ENCODE measurements at places on chromosomes 4 and X. TPM values are rescaled to one million over a fixed set of nuclear protein-coding genes. Genes with fewer than 3 reads are reported as not detected.

DNA sequence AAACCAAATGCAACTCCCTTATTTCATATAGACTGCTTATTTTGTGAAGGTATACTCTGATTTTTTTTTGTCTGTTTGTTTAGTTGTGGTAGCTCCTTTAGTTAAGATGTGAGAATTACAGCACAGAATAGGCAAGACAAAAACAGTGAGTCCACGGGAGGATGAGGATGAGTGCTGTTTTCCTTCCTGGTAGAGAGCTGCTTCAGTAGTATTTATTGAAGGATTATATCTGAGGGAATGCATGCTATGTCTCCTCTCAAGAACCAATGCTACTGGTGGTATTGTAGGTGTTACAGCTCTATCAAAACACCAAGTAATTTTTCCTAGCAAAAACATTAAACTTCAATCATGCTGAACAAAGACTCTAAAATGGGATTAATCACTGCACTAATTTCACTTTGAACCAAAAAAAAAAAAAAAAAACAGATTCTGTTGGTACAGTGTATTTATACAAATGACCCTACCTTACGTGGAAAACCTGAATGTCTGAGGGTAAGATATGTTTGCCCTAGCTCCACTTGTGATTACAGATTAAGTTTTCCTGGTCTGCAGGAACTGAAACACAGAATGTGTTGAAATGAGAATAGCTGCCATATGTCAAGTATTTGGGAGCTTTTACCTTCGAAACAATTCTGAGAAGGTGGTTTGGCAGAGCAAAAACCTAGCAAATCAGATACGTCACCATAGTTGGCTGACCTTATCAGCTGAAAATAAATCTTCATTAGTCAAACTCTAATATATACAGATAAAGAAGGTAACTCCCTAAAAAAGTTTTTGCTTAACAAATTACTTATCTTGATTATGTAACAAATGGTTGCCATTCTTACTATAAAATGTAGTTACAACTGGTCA lies 40.3 kb downstream of the PPP3CA start:
- DNase-seq, result no peak

DNA sequence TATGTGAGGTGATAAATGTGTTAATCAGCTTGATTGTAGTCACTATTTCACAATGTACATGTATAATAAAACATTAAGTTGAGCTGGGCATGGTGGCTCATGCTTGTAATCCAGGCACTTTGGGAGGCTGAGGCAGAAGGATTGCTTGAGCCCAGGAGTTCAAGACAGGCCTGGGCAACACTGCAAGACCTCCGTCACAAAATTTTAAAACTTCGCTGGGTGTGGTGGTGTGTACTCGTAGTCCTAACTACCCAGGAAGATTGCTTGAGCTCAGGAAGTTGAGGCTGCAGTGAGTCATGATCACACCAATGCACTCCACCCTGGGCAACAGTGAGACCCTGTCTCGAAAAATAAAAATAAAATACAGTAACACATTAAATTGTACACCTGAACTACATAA lies 20.1 kb downstream of the LYAR start:
- DNase-seq, result peak; percentile 93

- DNase-seq, result peak; percentile 64
These were observed 64.0 kb upstream of the VCX2 start for GRCh38 chrX:8235026-8235425.

DNA sequence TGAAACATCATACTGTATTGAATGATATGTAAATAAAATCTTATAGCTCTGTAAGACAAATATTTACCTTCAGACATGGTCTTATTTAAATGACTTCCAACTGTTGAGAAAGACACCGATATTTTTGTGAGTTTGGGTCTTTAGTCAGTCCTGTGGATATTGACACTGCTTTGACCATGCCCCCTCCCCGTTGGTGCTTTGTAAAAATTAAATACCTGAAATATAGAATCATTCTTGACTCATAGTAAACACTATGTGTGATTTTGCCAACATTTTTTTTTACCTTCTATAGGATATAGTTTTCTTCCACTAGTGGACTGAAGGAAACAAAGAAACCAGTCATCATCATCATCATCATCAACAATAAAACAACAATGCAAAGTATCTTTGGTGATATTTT lies 114.3 kb upstream of the HS3ST1 start:
- peak; percentile 74 for DNase-seq

DNA sequence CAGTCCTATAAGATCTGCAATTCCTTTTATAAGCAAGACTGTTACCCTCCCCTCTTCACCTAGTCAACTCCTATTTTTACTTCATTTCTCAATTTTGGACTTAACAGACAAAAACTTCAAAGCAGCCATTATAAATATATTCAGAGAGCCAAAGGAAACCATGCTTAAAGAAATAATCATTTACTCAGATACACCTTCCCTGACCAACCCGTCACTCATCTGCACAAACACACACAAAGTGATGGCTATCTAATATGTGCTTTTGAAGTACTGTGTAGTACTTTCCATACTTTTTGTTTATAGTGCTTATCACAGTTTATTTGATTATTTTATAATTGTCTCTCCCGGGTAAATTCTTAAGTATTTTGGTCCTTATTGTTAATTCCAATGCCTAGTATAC lies 117.2 kb downstream of the TBC1D19 start:
- DNase-seq, result no peak

DNA sequence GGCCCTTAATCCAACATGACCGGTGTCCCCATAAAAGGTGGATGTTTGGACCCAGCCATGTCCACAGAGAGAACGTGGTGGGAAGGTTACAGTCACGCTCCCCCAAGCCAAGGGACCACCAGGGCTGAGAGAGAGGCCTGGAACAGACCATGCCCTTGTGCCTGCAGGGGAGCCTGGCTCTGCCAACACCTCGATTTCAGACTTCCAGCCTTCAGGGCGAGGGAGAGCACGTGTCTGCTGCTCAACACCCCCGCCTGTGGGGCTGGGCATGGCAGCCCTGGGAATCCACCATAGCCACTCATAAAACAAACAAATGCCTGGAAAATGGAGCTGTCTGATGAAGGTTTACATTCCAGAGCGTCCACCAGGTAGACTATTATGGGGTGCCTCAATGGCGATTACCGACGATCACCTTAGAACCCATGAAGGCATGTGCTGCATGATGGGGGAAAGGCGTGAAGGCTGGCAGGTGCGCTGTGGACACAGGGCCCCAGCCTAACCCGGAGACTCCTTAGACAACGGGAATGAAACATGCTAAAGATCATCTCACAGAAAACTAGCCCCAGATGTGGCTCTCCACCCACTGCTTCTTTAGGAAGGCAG lies 42.3 kb upstream of the HMX1 start:
- no peak for DNase-seq

DNA sequence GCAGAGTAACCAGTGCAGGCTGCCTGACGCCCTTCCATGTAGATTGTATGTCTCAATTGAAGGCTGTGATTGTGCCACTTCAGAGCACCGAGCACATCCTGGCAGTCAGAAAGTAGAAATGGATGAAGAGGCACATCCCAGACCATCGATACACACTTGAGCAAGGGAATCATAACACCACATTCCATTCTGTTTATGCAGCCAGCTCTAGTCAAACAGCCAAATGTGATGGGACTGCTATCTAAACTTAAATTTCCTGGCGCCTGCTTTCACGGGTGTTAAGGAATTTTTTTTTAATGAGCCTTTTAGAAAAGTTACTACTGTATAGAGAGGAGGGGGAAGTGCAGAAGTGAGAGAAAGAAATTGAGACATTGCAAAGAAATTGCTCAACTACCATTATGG lies 84.4 kb downstream of the PPARGC1A start:
- no peak for DNase-seq

GRCh38 chrX:39726771-39727170 lies 371.0 kb downstream of the BCOR start:
- no peak for DNase-seq

DNA sequence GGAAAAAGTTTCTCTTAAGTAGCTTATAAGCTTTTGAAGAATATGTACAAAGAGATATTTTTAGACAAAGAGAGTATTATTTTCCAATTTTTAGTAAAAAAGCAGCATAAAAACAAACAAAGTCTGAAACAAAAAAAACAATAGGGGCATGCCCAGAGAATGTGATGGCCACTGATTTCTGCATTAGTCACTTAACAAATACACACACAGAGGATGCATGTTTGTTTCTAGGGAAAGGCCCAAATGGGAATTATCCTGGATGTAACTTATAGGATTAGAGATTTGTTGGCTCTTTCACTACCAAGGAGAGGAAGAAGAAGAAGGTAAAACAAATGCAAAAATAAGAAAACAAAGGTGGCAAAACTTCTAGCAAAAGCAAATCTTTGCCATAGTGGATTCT lies 95.9 kb upstream of the SCOC start:
- DNase-seq, result peak; percentile 54

DNA sequence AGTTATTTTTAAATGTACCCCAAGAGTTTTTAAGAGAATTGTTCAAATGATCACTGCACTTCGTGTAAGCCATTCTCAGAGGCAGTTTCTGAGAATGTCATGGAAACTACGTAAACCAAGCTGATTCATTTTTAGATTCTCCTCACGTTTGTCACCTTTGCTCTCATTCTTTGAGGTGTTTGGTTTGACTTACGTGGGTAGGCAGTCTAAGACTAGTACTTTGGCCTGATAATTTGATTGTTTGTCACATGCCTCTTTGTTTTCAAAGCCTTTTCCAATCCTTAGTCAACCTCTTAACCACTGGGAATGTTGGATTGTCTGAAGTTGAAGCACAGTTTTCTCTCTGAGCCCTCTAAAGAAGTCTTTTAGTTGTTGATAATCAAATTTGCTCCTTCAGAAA lies 10.5 kb downstream of the SEPTIN11 start:
- no peak for DNase-seq

GRCh38 chr4:121736735-121737351 lies 28.1 kb downstream of the SMIM43 start:
- DNase-seq, result peak; percentile 63

- DNase-seq, result no peak
These were observed 752 bp downstream of the SEPTIN11 start for GRCh38 chr4:76950052-76950955.

GRCh38 chr4:140368686-140369085 lies 4.8 kb upstream of the SCOC start:
- peak; percentile 4 for DNase-seq

DNA sequence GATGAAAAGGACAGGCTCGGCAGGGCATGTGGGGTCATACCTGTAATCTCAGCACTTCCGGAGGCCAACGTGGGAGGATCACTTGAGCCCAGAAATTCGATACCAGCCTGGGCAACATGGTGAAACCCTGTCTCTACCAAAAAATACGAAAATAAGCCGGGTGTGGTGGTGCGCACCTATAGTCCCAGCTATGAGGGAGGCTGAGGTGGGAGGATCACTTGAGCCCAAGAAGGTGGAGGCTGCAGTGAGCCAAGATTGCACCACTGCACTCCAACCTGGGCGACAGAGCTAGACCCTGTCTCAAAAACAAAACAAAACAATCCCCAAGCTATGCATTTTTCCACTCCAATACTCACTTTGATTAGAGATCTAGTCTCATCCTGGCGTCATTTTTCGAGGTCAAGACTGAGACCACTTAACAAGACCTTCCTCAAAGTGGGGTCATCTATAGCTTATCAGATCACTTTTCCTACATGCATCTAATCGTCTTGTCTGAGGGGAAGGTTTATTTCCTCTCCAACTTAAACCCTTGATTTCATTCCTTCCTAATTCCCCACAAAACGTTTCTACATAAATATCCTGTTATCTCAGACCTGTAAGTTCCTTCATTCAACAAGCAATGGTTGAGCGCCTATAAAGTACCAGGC lies 1.3 kb downstream of the NKAP start:
- DNase-seq, result no peak

DNA sequence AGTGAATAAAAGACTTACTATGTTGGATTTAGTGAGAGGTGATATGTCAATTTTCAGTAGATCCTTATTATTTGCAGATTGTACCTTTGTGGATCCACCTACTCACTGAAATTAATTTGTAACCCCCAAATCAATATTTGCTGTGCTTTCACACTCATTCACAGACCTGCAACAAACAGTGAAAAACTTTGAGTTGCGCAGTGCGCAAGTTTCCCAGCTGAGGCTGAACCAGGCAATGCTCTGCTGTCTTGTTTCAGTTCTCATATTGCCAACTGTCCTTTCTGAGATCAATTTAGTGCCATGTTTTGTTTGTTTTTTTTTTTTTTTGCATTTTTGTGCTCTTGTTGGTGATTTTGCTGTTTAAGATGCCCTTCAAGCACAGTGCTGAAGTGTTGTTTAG lies 40.8 kb upstream of the LEF1 start:
- DNase-seq, result no peak

DNA sequence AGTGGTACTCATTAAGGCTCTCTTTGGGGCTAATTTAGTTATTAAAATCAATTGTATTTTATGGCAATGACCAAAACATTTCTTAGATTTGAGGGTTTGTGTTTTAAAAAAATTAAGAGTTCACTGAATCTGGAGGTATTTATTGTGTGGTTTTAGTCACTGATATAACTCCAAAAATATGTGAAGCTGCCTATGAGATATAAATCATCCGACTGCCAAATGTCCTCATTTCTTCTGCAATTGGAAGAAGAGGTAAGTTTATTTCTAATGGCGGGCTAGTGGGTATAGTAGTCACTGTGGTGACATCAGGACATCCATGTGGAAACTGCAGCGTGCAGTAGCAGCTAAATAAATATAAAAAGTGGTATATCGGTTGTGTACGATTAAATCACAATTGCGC lies 205.5 kb downstream of the MID1 start:
- no peak for DNase-seq

LEF1 gene
- not detected for total RNA-seq

LINC00632 gene
- 0.53 TPM for total RNA-seq

PDE5A gene
- total RNA-seq, result 10.1 TPM

DNAAF6 gene
- not detected for total RNA-seq
